ENCODE measurements at places on chromosomes 7 and 10. TPM values are rescaled to one million over a fixed set of nuclear protein-coding genes. Genes with fewer than 3 reads are reported as not detected.

DNA sequence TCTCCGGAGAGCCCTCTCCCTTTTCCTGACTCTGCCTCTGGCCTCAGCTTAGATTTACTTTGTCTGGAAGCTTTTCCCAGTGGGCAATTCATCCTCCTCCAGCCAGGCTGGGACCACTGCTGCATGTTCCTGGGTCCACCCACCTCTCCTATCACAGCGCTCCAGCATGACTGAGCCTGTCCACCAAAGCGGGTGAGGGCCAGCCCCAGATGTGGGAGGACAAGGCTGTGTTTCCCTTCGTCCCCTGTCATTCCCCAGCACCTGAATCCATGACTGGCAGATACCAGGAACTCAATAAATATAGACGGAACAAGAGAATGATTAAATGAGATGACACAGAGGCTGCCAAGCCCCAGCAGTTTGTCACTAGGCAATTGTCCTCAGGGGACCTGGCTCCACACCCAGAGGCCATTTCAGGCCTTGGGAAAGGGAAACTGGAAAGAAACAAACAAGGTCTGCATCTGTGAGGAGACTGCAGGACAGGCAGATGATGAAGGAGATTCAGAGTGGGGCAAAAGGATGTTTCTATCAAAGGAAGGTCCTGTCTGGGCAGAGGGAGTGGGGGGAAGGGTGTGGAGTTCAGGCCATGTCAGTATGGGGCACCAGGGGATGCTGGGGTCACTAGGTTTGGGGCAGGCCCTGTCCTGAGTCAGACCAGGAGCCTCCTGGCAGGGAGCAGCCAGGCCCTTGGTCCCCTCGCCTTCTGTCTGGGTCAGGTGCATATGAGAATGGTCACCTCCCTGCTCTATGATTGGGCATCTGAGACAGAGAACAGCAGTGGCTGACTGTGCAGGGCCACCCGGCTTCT, 576.4 kb downstream of the GRID1 start:
- no peaks in the 10 kb centered on the region for H3K4me1 ChIP-seq
- no peak overlapping the region for H3K4me3 ChIP-seq
- no peaks in the 10 kb centered on the region for H3K27me3 ChIP-seq
- no peak for DNase-seq
- no peaks in the 10 kb centered on the region for H3K36me3 ChIP-seq
- H3K27ac ChIP-seq, result no peak overlapping the region

DNA sequence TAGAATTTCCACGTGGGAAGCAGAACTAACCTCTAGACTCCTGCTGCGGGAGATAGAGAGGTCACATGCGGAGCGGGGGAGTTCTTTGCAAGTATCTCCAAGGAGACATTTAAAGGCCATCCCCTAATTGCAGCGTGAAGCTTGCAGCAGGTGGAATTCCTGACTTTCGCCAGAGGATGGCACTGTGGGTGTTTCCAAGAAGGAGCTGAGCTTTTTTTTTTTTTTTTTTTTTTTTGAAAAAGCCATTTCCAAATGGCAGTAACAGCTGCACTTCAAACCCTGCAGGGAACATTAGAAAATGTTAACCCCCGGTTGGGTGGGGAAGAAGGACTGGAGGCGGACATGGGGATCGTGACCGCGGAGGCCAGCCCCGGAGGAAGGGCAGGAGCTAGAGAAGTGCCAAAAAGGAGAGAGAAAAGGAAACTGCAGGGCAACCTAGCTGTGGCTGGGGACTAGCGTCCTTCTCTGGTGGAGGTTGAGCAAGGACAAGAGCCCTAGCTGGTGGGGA, 487.7 kb downstream of the TYW1 start:
- H3K4me1 ChIP-seq, result no peaks in the 10 kb centered on the region
- H3K4me3 ChIP-seq, result no peak overlapping the region
- H3K27ac ChIP-seq, result no peak overlapping the region
- DNase-seq, result peak; percentile 38

- DNase-seq, result no peak
- no peaks in the 10 kb centered on the region for H3K36me3 ChIP-seq
- no peak overlapping the region for H3K4me3 ChIP-seq
- no peaks in the 10 kb centered on the region for H3K27me3 ChIP-seq
Measured at GRCh38 chr7:150503581-150503980, 11.1 kb upstream of the GIMAP7 start.

GRCh38 chr10:131580076-131580652, 268.6 kb upstream of the TCERG1L start:
- H3K27me3 ChIP-seq, result no peaks in the 10 kb centered on the region
- H3K4me1 ChIP-seq, result no peaks in the 10 kb centered on the region
- no peak for DNase-seq
- no peak overlapping the region for H3K4me3 ChIP-seq
- no peak overlapping the region for H3K27ac ChIP-seq

MACC1 gene
- 0.14 TPM for total RNA-seq
